NCI-H2081 (cell line): ENCODE measurements at places on chromosomes 7 and 10.

GRCh38 chr10:59047957-59048618 lies 128.4 kb upstream of the PHYHIPL start:
- no peak for DNase-seq

DNA sequence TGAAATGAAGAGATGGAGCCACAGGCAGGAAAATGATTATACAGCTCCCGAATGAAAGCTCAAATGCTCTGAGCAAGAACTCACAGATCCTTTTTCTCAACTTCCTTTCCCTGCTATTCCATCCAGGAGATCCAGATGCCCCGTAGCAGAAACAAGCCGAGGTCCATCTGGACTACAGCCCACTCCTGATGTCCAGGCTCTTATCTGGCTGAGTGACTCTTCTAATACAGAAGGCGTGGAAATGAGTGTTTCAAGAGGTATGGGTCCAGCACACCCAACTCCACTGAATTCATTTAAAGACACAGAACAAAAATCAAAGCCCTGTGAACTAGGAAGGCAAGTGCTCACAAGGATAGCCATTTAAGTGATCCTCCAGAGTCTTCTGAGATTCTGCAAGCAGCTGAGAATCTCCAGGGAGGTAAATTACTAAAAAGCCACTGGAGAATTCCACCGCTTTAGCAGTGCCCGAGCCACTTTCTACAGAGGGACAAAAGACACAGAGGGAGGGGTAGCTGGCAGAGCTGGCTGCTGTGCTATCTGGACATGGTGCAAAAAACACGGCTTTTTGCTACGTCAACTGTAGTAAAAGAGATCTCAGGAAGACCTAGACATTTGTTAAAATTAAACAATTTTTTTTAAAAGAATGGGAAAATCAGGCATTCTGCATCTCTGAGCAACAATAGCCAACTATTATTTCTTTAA lies 24.5 kb downstream of the FAM171A1 start:
- no peak for DNase-seq

DNA sequence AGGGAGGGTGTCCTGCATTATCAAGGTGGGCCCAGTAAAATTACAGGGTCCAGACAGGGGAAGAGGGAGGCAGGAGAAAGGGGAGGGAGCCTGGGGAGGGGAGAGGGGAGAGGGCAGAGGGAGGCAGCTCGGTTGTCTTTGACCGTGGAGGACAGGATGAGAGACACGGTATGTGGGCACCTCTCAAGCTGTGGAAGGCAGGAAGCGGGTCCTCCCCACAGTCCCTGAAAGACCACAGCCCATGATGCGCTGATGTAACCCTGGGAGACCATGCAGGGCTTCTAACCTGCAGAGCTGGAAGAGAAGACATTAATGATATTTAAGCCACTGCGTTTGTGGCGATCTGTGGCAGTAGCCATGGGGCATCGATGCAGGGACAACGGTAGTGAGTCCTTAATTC lies 27.2 kb upstream of the MNX1 start:
- DNase-seq, result no peak

GRCh38 chr10:50367732-50368131 lies 116.4 kb upstream of the ASAH2 start:
- no peak for DNase-seq

- DNase-seq, result no peak
Measured at GRCh38 chr10:131354380-131354779, 42.9 kb upstream of the TCERG1L start.

DNA sequence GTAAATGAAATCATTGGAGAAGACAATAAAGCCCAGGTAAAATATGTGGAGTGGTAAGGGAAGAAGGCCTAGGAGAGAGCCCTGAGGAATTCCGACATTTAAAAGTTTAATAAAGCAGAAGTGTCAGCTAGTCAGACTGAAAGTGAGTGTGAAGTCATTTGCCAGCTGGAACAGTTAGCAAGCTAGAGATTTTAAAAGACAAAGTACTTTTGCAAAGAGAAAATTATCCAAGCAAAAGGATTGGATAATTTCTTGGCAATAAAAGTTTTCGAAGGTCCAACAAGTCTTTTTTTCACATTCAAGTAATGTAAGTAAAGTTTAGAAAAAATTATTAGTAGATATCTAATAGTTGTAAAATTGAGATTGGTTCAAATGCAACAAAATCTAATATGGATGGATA lies 27.1 kb upstream of the SEMA3C start:
- no peak for DNase-seq

DNA sequence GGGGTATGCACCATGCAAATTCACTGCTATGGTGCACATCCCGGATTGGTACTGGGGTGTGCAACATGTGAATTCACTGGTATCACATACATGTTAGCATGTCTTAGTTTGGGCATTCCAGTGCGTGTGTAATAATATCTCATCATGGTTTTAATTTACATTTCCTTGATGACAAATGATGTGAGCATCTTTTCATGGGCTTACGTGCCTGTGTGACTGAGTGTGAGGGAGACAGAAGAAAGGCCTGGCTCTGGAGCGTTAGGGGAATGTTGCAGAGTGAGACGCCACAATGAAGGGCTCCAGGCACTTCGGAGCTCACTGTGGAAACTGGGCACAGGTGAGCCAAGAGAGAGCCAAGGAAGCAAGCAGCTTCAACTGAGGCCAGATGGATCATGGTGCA lies 162.6 kb downstream of the UBE2H start:
- no peak for DNase-seq
